Glomerular endothelial cell (primary cell): ENCODE measurements at places on chromosomes 2 and 18.

- DNase-seq, result no peak
Observed at GRCh38 chr2:234676783-234677450, 180.0 kb upstream of the ARL4C start.

DNA sequence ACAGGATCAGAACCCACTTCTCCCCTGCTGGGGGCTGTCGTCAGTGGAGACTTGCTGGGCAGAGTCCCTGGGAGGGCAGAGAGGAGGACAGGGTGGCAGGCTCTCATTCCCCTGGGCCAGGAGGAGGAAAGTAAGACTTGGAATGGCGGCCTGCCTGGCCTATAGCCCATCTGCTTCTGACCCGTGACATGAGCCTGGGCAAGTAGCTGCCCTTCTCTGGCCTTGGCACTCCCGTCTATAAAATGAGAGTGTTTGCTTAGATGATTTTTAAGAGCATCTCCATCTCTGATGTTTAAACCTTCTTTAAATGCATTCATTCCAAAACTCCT, 173.0 kb downstream of the DDX1 start:
- no peak for DNase-seq

DNA sequence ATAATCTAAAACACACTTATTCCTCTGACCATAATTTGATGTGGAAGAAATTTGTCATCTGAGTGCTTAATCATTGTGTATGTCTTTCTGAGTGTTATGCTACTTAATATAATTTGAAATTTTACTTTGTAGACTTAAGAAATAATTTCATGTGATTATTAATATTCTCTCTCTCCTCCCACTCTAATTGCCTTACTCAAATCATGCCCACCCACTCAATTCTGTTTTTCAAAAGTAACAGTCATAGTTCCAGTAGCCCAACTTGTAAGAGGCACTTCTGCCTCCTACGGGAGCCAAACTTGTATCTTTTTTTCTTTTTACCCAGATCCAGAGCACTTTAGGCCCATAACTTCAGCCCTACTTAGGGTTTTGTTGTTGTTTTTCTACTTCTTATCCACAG, 18.5 kb upstream of the KYNU start:
- no peak for DNase-seq

- DNase-seq, result no peak
Observed at GRCh38 chr2:19185086-19185485, 173.3 kb downstream of the OSR1 start.

GRCh38 chr2:172427990-172428831, 825 bp downstream of the ITGA6 start:
- no peak for DNase-seq

DNA sequence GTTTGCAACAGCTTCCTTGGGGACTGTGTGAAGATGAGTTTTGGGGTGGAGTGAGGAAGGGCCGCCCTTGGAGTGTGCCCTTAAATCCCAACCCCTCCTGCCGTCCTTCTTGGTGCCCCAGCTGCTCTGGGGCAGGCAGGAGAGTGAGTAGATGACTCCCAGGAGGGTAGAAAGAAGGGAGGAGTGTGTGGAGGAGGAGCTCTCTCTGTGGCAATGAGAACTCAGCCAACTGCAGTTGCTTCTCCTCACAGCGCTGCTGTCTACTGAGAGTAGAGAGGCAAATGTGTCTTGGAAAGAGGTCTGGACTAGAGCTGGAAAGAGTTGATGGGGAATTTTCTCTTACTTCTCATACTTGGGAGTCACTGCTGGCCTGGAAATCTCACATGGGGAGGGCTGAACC, 21.8 kb upstream of the SIX2 start:
- DNase-seq, result no peak

DNA sequence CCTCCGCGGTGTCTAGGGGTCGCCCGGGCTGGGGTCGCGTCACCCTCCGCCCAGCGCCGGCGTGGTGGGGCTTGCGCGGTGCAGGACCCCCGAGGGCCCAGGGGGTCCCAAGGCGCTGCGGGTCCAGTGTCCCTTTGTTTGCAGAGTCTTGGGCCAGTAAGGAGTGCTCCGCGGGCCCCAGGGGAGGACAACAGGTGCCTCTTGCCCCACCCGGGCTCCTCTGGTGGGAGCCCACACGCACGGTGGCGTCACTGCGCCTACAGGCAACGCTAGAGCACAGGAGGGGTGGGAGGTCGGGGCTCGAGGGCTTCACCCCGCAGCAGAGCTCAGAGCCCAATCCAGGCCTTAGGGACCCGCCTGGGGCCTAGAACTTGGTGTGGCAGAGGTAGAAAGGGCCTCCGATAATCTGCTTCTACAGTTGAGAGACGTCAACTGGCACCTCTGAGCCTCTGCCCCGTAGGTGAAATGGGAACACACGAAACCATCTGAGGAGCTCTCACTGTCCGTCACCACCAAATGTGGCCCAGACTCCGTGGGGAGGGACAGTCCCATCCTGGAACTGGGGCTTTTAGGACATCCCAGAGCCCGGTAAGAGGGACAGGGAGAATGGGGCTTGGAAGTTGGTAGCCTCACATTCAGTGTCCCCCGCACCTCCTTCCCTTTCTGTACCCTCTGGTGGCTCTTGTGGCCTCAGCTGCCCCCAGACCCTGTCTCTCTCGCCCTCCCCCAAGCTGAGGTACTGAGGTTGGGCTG, 1.4 kb downstream of the ARID5A start:
- no peak for DNase-seq

GRCh38 chr2:170928036-170928823, 823 bp upstream of the GORASP2 start:
- DNase-seq, result no peak

GRCh38 chr2:196341277-196341841, 170.0 kb upstream of the STK17B start:
- no peak for DNase-seq

- peak; percentile 85 for DNase-seq
Observed at GRCh38 chr2:46481198-46482193, 2.1 kb downstream of the TMEM247 start.

- DNase-seq, result no peak
Observed at GRCh38 chr2:215973954-215974699, 39.2 kb downstream of the MREG start.

- DNase-seq, result no peak
Observed at GRCh38 chr2:198385856-198386255, 581.5 kb downstream of the PLCL1 start.

DNA sequence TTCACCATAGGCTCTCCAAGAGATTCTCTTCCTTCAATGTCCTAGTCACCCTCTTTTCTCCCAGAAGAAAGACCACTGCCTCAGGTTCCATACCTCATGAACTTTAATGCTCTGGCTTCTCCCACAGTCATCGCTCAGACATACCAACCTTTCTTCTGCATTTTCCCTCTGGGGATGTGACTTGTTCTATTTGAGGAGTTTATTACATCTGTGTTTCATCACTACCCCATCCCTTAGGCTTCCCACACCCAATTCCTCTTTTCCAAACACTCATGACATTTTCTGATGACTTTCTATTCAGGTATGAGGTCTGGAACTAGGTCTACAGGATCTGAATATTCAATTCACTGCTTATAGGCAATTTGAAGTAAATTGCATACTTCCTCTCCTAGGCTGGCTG, 298.6 kb upstream of the MAP2 start:
- no peak for DNase-seq

GRCh38 chr2:121387591-121388325, 102.8 kb upstream of the TFCP2L1 start:
- DNase-seq, result no peak

GRCh38 chr2:140680862-140681261, 1450.0 kb downstream of the LRP1B start:
- DNase-seq, result no peak

- no peak for DNase-seq
Observed at GRCh38 chr2:197513915-197514314, 2.0 kb upstream of the MOB4 start.

GRCh38 chr2:43346602-43347567, 120.5 kb upstream of the ZFP36L2 start:
- DNase-seq, result no peak

DNA sequence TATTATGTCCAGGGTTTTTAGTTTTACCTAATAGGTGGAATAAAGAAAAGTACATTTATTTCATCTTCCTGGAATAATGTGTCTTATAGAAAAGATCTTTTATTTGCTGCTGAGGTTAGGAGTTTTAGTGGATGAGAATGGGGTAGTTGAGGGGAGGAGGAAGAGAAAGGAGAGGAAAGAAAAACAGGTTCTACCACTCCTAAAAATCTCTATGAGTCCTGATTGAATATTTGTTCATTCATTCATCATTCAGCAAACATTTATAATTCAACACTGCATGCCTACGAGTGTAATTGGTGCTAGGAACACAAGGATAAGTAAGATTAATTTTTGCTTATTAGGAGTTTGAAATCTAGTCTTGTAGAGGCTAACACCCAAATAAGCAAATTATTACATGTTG, 45.2 kb upstream of the SLC4A10 start:
- DNase-seq, result no peak

GRCh38 chr2:168939918-168940317, 38.8 kb downstream of the G6PC2 start:
- DNase-seq, result no peak

DNA sequence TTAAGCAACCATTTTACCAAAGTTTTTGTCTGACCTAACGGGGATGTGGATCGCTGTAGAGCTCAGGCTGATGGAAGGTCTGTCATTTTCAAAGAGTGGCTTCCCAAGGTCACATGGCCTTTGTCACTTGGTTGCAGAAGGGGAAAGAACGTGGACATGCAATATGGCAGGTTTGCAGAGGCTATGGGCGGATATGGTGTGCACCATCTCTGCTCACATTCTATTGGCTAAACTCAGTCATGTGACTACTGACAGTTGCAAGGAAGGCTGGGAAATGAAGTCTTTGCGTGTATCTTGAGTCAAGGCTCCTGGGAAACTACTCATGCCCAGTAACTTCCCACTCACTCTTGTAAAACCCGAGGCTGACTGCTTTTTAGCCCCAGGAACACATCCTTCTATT, 96.8 kb downstream of the ST6GAL2 start:
- no peak for DNase-seq

DNA sequence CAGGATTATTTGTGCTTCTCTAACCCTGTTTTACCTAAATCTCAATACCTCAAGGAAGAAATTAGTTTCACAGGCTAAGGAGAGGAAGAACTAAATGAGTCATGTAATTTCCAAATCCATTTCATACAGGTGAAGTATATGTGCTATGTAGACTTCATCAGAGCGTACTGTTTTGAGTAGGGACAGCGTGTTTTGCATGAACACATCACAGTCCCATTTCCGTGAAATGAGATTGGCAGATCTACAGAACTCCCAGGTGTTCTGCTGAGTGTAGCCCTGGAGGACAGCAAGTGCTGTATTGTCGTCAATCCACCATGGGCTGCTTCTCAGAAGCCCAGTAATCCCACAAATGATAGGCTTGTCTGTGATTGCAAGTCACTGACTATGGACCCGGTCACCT, 97.7 kb downstream of the XRCC5 start:
- DNase-seq, result no peak

GRCh38 chr2:88443353-88443938, 9.0 kb downstream of the FOXI3 start:
- DNase-seq, result no peak

GRCh38 chr2:33275689-33276444, 200.6 kb upstream of the RASGRP3 start:
- DNase-seq, result peak; percentile 96

- no peak for DNase-seq
Observed at GRCh38 chr18:21012308-21012707, 99.3 kb downstream of the ROCK1 start.

- DNase-seq, result no peak
Observed at GRCh38 chr2:15749460-15750432, 158.1 kb downstream of the DDX1 start.
